ENCODE measurements at places on chromosomes 7 and 10. TPM values are rescaled to one million over a fixed set of nuclear protein-coding genes. Genes with fewer than 3 reads are reported as not detected.

NOD1 gene
- 18.9 TPM for total RNA-seq

LUC7L2 gene
- 147 TPM for total RNA-seq

UTF1 gene
- total RNA-seq, result not detected

PHYHIPL gene
- total RNA-seq, result not detected

MBL2 gene
- total RNA-seq, result not detected

DNA sequence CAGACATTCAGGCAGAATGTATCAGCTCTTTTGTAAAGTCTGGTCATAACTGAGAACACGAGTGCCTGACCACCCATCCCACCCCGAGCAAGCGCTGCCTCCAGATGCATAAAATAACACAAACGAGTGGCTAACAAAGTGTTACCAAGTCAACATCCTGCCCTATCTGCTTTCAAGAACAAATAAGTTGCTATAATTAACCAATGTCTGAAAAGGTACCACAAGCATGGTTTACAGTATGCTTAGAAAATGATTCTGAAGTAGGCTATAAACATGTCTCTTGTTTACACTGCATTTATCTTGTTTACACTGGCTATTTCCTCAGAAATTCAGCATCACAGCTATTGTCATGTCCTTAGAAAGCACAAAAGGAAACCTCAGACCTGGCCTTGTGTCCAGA lies 49.5 kb downstream of the PIK3AP1 start:
- H3K27ac ChIP-seq, result no peak overlapping the region
- peak; percentile 36 for DNase-seq

DNA sequence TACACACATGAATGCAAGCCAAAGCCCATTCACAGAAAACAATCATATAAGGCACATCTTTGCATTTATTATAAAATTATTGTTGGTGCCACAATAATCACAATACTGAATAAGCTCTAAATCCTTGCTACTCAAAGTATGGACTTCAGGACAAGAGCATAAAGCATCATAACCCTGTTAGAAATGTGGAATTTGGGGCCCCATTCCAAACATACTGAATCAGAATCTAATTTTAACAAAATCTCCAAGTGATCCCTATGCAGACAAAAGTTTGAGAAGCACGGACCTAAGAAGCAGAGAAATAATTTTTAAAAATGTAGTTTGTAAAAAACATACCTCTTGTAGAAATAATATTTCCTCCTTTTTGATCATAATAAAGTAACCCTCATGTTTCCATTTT lies 199.2 kb downstream of the IMMP2L start:
- H3K36me3 ChIP-seq, result no peaks in the 10 kb centered on the region
- no peaks in the 10 kb centered on the region for H3K4me1 ChIP-seq
- no peaks in the 10 kb centered on the region for H3K27me3 ChIP-seq
- no peak for DNase-seq
- no peak overlapping the region for H3K27ac ChIP-seq

DNA sequence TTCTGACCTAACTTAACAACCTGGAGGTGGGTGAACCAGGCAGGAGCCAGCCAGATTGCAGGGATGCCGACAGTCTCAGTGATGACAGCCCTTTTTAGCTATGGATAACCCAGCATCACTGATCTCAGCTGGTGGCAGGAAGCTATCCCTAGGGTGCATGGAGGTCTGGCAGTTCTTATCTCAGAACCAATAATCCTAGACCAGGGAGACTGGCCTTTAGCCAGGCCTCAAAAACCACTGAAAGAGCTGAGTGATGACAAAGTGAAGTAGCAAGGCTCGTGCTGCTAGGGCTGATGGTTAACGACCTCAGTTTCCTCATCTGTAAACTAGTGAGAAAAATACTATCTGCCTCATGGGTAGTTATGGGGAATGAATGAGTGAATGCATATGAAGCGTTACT lies 112.5 kb downstream of the RALA start:
- H3K4me1 ChIP-seq, result peaks cover 50% of the 10 kb centered on the region

- H3K36me3 ChIP-seq, result peaks cover 8% of the 10 kb centered on the region
- H3K4me3 ChIP-seq, result no peak overlapping the region
- peaks cover 2% of the 10 kb centered on the region for H3K4me1 ChIP-seq
- no peaks in the 10 kb centered on the region for H3K27me3 ChIP-seq
- no peak for DNase-seq
- H3K27ac ChIP-seq, result no peak overlapping the region
Measured at GRCh38 chr7:158396301-158396905, 191.2 kb downstream of the PTPRN2 start.

GRCh38 chr10:5094265-5095205 lies at the start of gene AKR1C3:
AKR1C3 (plus strand) TSS chr10:5094414; CDS start chr10:5094445, 31 bp downstream.
- H3K27me3 ChIP-seq, result no peaks in the 10 kb centered on the region
- peak within 1 kb of the TSS; percentile 65 for H3K4me3 ChIP-seq
- H3K36me3 ChIP-seq, result peaks cover 2% of the 10 kb centered on the region
- no peak for DNase-seq
- no peaks in the 10 kb centered on the region for H3K4me1 ChIP-seq

DNA sequence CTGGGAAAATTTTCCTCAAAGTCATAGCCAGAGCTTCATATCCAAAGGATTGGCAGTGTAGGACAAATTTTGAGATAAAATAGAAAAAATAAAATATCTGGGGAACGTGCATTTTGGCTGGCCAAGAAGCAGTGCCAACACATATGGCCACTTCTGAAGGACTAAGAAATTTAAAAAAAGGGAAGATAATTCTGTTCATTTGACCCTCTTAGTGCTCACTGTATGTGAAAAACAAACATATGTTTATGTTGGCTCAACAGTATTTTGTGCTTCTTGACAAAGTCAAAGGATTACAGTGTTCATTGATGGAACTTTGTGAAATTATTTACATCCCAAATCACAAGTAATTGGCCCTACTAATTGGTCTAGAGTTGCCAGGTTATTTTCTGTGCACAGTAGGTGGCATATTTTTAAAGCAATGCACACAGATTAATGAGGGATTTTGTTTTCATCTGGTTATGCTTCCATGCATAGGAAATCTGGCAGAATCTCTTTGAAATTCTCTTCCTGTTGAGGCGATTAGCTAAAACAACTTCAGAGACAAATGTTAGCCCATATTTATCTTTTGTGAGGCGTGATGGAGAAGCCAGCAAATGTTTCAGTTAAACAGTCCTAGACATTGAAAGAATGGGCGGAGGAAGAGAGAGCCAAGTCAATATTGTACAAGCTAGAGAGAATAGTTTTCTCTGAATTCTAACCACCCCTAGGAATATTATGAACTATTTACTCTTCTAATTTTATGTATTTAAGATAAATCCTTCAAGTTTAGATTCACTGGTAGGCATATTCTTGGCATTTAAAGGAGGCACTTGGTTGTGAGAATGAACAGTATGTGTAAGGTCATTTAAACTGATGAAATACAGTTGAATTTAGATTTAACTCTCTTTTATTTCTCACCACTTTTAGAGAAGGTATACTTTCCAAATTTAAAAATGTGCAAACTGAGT lies 237.7 kb upstream of the MBL2 start:
- H3K27me3 ChIP-seq, result no peaks in the 10 kb centered on the region
- H3K4me3 ChIP-seq, result no peak overlapping the region
- no peak overlapping the region for H3K27ac ChIP-seq
- no peak for DNase-seq
- H3K4me1 ChIP-seq, result no peaks in the 10 kb centered on the region

- H3K4me3 ChIP-seq, result no peak overlapping the region
- H3K4me1 ChIP-seq, result peaks cover 7% of the 10 kb centered on the region
- no peak overlapping the region for H3K27ac ChIP-seq
- H3K36me3 ChIP-seq, result no peaks in the 10 kb centered on the region
- no peak for DNase-seq
Measured at GRCh38 chr7:106187613-106188350, 75.7 kb upstream of the SYPL1 start.

DNA sequence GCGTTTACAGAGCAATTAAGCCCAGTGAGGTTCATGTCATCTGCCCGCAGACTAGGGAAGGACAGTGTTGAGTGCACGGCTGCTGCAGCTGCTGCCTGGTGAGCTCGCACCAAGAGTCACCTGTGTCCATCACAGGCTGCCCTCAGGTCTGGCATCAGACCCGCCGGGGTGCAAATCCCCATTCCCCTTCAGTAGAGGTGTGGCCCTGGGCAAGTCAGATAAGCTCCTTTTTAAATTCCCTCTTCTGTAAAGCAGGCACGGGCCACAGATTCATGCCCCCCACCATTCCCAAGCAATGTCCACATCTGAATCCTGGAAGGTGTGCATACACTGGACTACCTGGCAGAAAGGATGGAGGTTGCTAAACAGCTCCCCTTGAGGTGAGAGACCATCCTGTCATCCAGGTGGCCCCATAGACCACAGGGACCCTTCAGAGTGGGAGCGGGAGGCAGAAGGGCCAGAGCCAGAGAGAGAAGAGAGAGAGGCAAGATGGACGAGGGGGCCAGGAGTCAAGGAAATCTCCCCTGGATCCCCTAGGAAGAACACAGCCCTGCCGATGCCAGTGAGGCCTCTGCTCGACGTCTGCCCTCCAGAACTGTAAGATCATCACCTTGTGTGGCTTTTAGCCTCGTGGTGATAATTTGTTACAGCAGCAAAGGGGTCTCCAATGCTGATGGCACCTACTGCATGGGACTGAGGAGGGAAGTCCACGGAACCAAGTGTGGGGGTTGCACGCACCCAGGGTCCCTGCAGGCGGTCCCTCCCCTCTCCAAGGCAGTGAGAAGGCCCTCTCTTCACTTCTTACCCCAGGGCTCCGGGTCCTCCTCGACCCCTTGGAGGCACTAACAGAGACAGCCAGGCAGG lies 168.8 kb downstream of the TCERG1L start:
- no peak overlapping the region for H3K27ac ChIP-seq
- H3K4me1 ChIP-seq, result no peaks in the 10 kb centered on the region
- H3K36me3 ChIP-seq, result no peaks in the 10 kb centered on the region

DNA sequence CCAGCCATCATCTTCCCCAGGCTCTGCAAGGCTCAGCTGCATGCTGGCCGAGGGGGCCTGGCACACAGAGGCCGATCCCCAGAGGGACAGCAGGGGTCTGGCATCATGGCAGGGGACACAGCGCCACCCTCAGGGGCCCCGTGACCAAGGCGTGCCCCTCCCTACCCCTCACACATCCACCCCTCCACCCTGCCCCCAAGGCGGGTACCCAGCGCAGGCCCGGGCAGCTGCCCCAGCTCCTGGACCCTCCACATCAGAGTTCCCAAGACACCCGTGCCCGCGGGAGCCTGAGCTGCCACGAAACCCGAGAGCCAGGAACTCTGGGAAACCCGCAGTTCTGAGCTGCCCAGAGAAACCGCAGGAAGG lies 46.5 kb upstream of the TNRC18 start:
- no peak overlapping the region for H3K27ac ChIP-seq
- H3K4me3 ChIP-seq, result no peak overlapping the region
- no peak for DNase-seq
- no peaks in the 10 kb centered on the region for H3K27me3 ChIP-seq
- H3K36me3 ChIP-seq, result no peaks in the 10 kb centered on the region
- H3K4me1 ChIP-seq, result no peaks in the 10 kb centered on the region

DNA sequence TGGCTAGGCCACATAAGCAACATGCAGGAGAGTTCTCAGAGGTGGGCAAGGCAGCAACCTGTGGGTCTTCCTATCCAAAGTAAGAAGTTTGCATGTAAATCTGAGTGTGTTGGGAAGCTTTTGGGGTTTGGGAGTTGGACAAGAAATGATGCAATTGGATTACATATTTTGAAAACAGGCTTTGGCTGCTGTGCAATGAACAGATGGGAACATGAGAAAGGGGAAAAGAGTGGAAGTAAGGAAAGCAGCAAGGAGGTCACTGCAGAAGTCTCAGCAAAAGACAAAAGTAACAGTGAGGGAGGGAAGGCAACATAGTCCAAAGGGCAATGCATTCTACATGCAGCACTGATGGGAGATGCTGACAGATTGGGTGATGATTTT lies 61.1 kb upstream of the C10orf90 start:
- H3K4me3 ChIP-seq, result no peak overlapping the region
- H3K36me3 ChIP-seq, result no peaks in the 10 kb centered on the region
- H3K27ac ChIP-seq, result no peak overlapping the region

DNA sequence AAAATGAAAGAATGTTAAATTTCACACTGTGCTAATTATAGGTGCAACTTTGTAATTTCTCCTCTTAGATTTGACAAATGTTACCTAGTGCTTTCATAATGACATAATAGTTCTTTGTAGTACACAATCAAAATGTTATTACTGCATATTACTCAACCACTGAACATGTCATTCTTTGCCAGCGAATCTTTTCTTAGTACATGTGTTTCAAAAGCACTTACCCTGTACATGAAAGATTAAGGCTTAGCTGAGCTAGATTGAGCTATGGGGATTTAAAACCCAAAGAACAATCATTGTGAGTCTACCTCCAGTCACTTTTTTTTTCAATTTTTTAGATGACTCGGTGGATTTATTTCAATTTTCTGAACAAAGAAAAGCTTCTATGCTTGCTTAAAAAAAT lies 123.5 kb upstream of the FERD3L start:
- no peaks in the 10 kb centered on the region for H3K4me1 ChIP-seq
- H3K27ac ChIP-seq, result no peak overlapping the region
- H3K27me3 ChIP-seq, result no peaks in the 10 kb centered on the region
- H3K4me3 ChIP-seq, result no peak overlapping the region
- H3K36me3 ChIP-seq, result no peaks in the 10 kb centered on the region

DNA sequence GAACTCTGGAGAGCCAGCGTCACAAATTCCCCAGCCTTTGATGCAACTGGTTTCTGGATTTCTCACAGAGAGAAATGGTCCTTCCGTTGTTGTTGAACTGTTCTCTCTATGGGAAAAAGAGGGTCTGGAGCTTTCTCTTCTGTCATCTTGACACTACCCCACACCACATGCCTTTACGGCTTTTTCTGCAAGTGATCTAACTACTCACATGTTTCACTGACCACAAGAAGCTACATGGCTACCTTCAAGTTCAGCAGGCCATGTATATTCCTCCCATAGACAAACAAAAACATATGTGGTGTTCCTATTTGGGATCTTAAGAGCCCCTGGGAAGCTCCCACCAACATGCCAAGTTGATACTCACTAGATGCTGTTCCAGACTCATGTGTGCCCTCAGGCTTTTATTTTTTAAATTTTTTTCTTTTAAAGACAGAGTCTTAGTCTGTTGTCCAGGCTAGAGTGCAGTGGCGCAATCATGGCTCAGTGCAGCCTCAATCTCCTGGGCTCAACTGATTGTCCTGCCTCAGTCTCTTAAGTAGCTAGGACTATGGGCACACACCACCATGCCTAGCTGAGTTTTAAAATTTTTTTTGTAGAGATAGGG lies 72.0 kb downstream of the RNF216 start:
- no peaks in the 10 kb centered on the region for H3K27me3 ChIP-seq
- peaks cover 2% of the 10 kb centered on the region for H3K4me1 ChIP-seq
- no peak for DNase-seq

Measured in naive thymus-derived CD8-positive, alpha-beta T cell (primary cell).